ENCODE measurements at places on chromosomes 11 and 22.

DNA sequence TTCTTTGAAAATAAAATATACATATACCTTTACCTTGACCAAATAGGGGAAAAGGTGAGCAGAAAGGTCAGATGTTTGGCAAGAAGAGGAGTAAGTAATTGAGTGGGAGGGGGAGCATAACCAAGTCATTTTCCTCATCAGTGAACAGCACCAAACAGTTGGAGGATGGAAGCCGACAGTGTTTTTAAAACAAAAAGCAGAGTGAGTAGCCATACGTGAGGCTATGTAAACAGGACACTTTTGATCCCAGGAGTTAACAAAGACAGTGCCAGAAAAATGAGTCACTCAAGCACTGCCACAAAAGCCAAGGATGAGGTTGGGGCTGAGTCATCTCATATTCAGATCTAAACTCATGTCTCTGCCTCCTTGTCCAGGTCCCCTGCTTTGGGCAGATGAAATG, 734.7 kb downstream of the KCNA4 start:
- no peak for DNase-seq

- no peak for DNase-seq
Observed at GRCh38 chr11:124611064-124611463, at the start of gene PANX3. PANX3 (plus strand) TSS chr11:124611428; CDS start chr11:124611557, 129 bp downstream.

DNA sequence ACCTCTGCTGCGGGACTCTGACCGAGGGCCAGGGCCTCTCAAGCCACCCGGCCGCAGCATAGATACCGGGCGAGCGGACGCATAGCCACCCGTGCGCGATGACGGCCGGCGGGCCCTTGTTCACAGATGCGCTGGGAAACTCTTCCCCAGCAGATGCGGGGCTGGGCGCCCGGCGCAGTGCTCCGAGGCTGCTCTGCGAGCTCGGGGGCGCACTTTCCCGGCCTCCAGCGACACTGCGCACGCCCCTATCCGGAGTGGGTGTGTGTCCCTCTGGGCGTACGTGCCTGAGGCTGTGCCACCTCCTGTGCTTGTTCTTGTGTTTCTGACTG, 104.7 kb upstream of the E2F8 start:
- no peak for DNase-seq

GRCh38 chr22:21713428-21714058, 22.1 kb downstream of the YPEL1 start:
- DNase-seq = no peak

- no peak for DNase-seq
Observed at GRCh38 chr11:40168414-40168813, 1291.0 kb downstream of the LRRC4C start.

DNA sequence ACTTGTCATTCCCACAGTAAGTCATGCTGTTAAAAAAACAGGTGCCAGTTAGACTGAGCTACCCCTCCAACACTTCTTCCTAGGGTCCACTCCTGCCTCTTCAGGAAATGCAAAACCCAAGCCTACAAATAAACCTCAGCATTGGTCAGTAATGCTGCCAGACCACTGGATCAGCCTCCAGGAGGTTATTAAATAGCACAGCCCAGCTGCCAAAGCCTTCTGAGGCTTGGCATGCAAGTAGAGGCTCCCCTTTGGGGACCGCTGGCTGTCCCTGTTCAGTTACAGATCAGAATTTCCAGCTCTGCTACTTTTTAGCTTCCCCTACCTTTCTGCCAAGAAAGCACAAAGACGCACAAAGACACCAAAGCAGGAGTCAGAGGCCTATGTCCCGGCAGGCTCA, 33.3 kb downstream of the ABTB2 start:
- no peak for DNase-seq

DNA sequence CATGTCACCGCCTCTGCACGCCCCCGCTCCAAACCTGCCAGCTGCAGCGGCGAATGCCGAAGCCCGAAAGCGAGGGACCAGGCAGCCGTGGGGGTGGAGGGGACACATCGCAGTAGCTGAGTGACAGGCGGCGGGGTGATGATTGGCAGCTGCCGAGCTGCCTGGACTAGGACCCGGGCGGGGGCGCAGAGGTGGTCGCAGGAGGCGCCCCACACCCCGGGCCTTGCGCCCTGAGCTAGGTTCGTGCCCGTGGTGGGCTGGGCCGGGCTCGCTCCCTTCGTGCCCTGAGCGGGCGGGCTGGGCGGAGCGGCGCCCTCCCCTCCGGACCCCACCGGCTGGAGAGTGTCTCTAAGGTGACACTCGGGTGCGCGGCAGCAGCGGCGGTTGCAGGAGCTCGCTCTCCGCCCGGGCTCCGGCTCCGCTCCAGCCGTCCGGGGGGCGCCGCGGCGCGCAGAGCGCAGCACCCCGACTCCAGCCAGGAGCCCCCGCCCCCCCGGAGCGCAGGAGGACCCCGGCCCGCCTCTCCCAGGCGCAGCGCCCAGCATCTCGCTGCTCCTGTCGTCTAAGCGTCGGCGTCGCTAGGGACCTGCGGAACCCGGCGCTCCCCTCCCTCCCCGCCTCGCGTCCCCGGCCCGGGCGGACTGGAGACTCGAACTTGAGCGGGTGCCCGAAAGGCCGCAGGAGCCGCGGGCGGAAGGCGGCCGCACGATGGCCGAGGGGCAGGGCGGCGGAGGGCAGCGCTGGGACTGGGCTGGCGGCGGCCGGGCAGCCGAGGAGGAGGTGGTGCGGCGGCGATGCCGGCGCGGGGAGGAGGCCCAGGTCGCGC, 14.5 kb upstream of the DGKZ start:
- no peak for DNase-seq

- no peak for DNase-seq
Observed at GRCh38 chr11:5937868-5938602, 4.0 kb upstream of the OR56A3 start.

GRCh38 chr22:35204807-35205775, 52.2 kb upstream of the HMGXB4 start:
- DNase-seq = no peak

DNA sequence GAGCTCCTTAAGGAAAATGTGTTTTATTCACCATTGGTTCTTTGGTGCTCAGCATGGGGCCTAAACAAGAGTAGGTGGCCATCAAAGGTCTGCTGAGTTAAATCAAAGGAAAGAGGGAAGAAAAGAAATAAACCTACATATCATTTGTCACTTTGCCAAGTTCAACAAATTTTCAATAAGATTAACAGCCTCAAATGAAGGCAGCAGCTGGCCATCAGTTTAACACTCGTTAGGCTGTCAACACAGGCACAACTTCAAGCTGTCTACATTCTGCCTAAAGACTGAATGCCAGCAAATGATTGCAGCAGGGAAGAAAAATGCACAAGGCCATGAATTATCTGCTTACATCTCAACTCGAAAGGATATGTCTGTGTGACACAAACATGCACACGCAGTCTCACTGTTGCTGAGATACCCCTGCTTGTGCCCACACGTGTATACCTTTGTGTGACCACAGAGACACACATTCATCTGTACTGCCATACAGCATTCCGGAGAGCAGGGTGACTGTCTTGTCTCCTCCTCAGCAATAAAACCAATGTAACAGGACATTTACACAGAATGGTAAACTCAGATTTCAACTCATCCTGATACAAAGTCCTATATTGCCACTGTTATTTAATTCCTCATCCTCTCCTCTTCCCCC, 40.1 kb downstream of the TRIM66 start:
- DNase-seq = no peak

GRCh38 chr11:110486156-110486555, 56.4 kb downstream of the FDX1 start:
- no peak for DNase-seq

DNA sequence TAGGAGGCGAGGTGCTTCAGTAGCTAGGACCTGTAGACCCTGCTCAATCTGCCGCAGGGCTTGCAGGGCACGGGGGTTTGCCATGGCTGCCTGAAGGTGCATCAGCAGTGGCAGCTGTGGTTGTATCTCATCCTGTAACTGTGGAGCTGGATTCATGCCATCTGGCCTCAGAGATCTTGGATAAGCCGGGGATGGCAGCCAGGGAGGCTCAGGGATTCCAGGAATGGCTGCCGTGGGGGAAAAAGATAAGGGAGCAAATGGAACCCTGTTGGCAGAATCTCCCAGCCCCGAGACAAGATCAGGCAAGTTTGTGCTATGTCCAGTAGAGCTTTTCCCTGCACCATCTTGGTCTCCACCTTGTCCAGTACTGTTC, 1.8 kb downstream of the UBQLN3 start:
- DNase-seq = no peak

DNA sequence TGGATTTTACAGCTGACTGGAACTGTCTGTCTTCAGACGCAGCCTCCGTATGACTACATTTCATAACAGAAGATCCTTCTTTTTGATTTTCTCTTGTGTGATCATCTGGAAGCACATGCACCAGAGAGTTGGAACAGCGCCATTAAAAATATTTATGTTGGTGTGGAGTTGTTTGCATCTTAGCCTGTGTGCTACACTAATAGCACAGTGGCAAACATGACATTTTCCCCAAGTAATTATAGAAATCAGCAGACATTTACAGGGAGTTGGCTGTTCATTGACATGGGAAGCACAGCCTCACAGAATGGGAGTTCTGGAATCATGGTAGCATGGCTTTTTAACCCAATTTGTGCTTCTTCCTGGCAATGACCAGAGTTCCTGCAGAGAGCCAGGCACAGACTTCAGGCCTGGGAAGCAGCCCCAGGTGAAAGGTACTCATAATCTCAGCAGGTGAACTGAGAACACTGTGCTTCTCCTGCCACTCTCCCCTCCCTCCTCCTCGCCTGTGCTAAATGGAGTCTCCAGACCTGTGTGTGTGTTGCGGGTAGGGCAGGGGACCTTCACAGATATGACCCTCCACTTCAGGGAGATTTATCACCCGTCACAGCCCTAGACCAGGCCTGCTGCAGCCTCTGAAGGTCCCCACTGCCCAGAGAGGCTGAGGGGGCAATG, 82.8 kb upstream of the PLET1 start:
- DNase-seq = no peak

DNA sequence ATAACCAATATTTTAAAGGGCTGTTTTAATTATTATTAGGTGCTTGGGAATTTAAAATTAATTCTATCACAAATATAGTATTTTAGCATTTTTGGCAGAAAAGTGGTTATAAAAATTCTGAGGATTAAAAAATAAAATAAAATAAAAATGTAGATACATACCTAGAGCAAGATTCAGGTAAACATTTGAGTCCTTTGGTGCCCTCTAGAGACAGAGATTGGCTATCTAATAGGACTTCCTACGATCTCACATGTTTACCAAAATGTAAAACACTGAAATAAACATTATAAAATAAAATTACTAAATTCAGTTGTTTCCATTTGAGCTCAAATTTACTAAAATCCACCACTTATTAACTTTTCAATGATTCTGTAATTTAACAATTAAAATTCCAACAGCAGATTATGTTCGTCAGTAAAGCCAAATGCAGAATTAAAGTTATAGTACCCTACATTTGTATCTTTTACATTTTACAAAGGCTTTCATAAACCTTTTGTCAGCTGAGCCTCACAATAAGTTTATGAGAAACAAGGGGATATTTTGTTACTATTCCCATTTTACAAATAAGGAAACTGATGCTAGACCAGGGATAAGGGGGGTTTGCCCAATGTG, 27.7 kb downstream of the SLC36A4 start:
- no peak for DNase-seq

DNA sequence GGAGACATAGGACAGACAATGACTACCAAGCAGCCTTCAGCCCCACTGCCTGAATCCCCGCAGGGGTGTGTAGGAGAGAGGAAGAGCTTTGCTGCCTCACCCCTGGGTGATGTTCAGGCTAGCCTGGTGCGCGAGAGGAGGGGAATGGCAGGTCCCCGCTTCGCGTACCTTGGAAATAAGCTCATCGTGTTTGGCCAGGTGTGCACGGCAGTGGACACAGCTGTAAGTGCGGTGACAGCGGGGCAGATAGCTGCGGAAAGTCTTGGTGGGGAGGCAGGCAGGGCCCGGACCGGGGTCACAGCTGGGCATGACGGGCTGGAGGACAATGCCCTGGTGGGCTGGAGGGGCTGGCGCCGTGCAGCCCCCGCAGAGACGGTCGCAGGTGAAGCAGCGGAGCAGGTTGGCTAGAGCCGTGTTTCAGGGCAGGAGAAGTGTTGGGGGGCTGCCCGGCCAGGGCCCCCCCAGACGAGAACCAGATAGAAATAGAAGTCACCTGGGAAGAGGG, 2.9 kb downstream of the YPEL4 start:
- DNase-seq = no peak

- no peak for DNase-seq
Observed at GRCh38 chr22:31212783-31213629, 908 bp downstream of the LIMK2 start.

DNA sequence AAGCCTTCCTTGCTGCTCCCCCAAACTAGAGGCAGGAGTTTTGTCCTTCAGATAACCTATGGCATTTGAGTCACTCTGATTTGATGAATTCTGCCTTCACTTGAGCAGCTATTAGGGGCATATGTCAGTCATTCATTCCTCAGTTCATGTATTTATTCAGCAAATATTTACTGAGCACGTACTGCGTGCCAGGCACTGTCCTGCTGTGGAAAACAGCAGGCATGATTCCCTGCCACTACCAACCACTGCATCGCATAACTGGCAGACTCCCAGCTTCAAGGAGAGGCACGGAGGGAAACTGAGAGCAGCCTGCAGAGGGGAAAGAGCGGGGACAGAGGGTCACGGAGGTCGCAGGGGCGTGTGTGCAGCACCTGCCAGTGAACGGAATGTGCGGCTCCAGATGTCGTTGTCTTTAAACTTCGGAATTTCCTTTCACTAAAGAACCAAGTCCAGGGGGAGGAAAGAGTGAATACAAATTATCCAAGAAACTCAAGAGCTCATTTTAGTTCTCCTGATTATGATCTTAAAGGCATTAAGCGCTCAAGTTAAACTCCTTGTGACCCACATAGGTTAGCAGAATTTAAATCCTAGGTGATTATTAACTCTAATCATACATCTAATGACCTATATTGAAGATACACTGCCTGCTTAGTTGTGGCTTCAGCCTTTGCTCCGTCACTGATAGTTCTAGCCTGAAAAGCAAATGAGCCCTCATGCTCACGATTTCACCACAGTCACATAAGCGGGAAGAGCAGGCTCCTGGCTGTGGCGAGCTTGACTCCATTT, 12.6 kb downstream of the PPARA start:
- DNase-seq = no peak

GRCh38 chr22:24516301-24516737, 21.2 kb downstream of the UPB1 start:
- DNase-seq = no peak

- DNase-seq = no peak
Observed at GRCh38 chr11:15453211-15453765, 338.6 kb downstream of the INSC start.

GRCh38 chr22:29270475-29271271, 2.6 kb downstream of the EWSR1 start:
- no peak for DNase-seq

GRCh38 chr11:116053548-116053919, 549.3 kb upstream of the CADM1 start:
- no peak for DNase-seq

Data from activated T-cell treated with anti-CD3 and anti-CD28 coated beads for 48 hours (primary cell).